Central memory CD4-positive, alpha-beta T cell (primary cell): ENCODE measurements at places on chromosomes 2 and 18.

GRCh38 chr2:201322772-201323171 lies 34.4 kb downstream of the FLACC1 start:
- no peak for DNase-seq

- DNase-seq = no peak
Measured at GRCh38 chr18:1147730-1148129, 243.1 kb downstream of the ADCYAP1 start.

DNA sequence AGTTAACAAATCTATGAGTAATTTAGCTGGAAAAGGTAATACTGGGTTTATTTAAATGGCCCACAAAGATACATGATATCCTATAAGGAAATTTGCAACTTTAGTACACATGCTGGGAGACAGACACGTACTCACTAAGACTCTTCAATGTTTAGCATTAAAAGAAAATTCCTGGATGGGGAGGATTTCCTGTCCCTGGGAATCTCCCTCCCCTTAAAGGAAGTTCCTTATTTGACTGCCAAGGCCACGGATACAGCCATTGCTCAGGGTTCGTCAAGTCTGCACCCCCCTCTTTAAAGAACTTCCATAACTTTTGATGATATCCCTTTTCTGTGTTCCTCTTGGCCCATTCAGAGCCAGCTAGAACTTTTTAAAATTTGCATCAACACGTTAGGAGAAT lies 267.6 kb downstream of the CD226 start:
- no peak for DNase-seq

GRCh38 chr2:86825693-86826381 lies 35.1 kb upstream of the CD8A start:
- DNase-seq = peak; percentile 2

DNA sequence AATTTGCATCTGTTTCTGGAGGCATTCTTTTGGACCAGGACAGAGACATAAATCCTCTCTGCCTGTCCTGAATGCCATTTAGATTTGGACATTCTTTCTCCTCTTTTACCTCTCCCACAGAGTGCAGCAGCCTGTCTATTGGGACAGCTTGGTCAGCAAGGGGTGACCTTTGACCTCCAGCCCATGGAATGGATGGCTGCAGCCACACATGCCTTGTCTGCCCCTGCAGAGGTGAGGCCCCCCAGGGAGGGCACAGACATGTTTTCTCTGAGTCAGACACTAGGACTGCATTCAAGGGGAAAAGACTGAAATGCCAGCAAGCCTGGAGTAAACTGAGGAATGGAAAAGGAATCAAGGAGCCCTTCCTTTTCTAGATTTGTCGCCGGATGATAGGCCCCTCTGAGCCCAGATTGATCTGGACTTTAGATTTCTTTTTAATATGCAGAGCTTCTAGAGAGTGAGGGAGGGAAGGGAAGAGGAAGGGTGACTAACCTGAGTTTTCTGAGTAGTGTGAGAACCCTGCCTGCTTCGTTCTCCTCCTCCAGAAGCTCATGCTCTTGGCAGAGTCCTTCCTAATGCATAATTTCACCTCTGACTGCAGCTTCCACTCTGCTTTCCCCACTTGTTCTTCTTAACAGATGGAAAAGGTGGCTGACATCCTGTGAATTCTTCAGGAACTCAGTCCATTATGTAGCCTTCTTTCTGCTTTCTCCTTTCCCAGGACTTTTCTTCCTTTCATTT lies 16.1 kb upstream of the TTLL4 start:
- DNase-seq = no peak

- no peak for DNase-seq
Measured at GRCh38 chr18:24878289-24878688, 417.9 kb downstream of the HRH4 start.

GRCh38 chr2:160570376-160570775 lies 76.8 kb upstream of the RBMS1 start:
- no peak for DNase-seq

DNA sequence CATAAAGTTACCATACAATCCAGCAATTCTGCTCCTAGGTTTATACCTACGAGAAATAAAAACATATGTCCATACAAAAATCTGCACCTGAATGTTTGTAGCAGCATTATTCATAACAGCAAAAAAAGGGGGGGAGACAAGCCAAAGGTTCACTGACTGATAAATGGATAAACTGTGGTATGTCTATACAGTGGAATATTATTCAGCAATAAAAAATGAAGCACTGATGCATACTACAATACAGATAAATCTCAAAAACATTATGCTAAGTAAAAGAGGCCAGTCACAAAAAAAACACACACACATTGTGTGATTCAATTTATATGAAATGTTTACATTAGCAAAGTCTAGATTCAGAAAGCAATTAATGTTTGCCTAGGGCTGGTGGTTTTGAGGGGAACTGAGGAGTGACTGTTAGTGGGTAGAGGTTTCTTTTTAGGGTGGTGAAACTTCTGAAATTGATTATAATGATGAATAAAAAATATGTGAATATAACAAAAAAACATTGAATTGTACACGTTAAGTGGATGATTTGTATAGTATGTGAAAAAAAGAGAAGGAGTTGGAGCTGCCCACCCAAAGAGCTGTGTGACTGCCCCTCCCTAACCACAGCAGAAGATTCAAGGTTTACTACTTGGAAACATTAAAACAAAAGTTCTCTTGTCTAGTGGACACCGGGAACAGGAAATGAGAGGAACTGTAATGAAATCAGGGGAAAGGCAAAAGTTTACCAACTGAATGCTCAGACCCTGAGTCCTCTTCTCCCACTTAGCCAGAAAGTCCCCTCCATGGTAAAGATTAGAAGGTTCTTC lies 13.4 kb downstream of the COLEC12 start:
- DNase-seq = no peak

DNA sequence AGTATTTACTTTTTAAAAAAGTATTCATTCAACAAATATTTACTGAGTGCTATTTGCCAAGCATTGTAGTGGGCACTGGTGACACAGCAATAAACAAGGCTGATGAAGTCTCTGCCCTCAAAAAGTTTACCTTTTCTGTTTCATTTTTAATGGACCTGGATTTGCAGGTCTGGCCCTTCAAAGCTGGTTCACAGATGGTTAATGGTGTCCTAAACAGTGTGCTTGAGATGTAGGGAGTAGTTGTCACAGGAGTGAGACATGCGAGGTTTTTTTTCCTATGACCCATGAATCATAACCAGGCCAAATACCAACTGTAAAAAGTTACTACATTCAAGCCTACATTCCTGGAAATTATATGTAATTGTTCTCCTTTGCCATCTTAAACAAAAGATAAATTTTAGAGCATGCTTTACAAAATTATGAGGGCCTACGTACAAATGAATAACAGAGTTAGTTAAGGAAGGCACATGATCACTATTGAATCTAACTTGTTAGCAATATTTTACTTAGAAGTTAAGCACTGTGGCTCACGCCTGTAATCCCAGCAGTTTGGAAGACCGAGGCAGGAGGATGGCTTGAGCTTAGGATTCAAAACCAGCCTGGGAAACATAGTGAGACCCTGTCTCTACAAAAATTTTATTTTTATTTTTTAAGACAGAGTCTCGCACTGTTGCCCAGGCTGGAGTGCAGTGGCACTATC lies 223.9 kb downstream of the MBD5 start:
- no peak for DNase-seq

DNA sequence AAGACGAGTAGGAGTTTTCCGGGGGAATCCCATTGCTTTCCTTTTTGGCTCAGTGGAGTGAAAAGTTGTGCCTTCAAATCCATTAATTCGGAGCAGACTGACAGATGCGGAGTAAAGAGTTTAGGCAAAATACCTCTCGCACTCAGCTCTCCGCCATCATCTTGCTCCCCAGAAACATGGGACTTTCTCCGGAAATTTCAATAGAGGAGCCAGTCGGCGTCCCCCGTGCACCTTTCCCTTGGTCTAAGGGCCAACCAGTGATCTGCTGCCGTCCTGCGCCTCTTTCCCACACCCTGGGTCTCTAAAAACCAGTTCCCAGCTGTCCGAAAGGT lies 318 bp downstream of the TYW5 start:
- DNase-seq = no peak

DNA sequence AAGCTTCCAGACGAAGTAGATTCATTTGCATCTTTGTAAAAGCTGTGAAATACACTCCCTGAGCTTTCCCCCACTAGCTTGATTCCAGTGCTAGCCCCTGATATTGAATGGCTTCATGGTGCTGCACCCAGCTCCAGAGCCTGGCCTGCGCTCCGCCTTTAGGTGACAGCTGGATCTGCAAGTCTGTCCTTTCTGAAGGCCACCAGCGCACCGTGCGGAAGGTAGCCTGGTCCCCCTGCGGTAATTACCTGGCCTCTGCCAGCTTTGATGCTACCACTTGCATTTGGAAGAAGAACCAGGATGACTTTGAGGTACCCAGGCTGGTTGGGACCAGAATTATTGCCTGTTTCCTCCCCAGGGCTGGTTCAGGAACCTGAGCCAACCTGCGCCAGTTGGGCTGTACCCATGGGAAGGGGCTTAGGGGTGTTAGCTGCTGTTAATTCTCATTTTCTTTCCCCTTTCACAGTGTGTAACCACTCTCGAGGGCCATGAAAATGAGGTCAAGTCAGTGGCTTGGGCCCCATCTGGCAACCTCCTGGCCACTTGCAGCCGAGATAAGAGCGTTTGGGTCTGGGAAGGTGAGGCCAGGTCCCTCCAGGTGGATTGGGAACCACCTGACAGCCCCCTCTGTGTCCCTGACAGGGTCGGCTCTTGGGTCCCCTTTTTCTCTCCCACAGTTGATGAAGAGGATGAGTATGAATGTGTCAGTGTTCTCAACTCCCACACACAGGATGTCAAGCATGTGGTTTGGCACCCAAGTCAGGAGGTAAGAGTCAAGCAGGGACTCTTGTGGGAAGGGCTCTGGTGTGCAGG lies 1.3 kb downstream of the CIAO1 start:
- DNase-seq = peak; percentile 29

- DNase-seq = no peak
Measured at GRCh38 chr2:211367711-211368110, 811.3 kb downstream of the CPS1 start.

DNA sequence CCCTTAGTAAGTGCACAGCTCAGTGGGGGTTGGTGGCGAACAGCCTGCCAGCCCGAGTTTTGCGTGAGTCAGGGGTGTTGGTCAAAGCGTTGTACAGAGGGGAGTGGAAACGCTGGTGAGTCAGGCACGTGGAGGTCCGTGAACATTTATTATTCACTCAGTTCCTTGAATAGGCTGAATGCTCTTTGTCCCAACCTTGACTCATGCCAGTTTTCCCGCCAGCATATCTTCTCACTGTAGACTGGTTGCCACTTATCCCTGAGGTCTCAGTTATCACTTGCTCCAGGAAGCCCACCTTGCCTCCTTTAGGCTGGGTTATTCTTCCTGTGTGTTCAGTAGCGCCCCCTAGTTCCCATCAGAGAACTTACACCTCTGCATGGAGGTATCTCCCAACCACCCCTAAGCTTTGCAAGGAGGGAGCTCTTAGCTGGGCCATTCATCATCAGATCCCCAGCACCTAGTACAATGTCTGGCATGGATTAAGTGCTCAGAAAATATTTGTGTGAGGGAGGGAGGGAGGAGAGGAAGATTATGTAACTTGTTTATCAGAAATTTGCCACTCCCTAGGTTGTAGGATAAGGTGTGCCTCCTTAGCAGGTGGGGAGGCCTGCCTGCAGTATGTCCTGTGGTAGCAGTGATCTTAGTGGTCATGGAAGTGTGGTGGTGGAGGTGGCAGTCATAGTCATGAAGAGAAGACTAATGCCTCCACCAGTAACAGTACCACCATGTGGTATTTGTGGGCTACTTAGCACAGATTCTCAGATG lies 72.1 kb downstream of the CABLES1 start:
- no peak for DNase-seq

DNA sequence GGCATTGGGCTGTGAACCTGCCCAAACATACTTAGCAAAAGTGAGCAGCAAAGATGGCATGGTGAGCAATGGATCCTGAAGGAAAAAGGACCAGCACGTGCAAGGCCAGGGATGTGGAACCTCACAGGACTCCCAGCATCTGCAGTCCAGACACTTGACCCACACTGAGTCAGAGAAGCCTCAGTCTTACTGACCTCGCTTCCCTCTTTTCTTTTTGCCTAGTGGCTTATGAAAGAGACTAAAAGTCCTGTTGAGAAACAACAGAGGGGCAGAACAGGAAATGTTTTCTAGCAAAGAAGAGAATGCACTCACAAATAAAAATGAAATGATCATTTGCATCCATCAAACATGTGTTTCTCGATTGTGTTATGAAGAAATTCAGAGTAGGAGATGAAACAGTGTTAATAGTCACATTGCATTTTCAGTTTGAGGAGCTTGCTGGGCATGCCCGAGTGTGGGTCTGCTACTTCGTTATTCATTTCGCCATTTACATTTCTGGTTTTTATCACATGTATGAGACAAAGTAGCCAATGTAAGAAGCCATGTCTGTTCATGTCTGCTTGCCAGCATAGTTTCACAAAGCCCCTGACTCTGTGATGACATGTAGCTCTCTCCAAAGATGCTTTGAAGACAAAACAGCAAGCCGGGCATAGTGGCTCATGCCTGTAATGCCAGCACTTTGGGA lies 118.4 kb downstream of the INO80D start:
- no peak for DNase-seq

DNA sequence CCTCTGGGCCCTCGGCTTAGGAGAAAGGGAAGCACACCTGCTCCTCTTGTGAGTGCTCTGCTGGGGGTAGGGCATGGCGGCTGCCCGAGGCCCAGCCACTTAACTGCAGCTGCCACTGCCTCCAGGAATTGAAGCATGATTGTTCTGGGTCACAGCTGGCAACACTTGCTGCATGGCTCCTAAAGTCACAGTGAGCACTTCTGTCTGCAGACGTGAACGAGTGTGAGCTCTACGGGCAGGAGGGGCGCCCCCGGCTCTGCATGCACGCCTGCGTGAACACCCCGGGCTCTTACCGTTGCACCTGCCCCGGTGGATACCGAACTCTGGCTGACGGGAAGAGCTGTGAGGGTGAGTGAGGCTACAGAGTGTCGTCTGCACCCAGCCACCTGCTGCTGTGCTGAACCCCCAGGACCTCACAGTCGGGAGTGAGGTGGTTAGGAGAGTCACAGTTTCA lies 44.4 kb downstream of the FBLN7 start:
- DNase-seq = peak; percentile 56

DNA sequence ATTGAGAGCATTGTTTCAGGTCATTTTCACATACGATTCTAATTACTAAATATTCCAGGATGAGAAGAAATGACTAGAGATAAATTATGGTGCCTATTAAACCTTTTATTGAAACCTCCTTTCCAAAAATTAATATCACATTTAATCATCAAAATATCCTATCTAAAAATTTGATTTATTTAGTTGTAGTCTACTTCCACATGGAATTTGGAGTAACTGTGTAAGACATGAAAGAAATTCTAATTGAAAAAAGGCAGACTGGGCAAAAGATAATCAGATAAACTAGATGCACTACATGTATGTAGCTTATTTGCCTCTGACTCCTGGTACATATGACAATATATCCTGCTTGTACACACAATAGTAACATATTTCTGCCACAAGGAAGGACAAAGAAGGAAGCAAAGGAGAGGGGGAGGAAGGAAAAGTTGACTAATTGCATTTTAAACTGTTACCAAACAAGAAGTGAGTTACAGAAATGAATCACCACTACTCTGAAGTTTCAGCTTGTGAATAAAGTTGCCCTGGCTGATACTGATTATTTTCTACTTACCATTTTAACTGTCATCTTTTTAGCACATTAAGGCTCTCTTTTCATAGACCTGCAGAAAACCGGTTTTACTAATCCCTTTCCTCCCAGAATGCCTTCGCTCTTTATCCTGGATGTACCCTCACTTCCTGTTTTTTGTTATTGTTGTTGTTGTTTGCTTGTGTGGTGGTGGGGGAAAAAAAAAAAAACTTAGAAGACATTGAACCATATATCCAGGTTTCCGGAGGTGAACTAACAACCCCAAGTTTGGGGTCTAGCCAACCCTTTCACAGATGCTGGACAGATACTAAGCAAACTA lies 28.4 kb downstream of the NRXN1 start:
- DNase-seq = no peak
